ENCODE measurements at places on chromosomes 2 and 18. TPM values are rescaled to one million over a fixed set of nuclear protein-coding genes. Genes with fewer than 3 reads are reported as not detected.

Gene ADRA2B
- total RNA-seq = not detected

DNA sequence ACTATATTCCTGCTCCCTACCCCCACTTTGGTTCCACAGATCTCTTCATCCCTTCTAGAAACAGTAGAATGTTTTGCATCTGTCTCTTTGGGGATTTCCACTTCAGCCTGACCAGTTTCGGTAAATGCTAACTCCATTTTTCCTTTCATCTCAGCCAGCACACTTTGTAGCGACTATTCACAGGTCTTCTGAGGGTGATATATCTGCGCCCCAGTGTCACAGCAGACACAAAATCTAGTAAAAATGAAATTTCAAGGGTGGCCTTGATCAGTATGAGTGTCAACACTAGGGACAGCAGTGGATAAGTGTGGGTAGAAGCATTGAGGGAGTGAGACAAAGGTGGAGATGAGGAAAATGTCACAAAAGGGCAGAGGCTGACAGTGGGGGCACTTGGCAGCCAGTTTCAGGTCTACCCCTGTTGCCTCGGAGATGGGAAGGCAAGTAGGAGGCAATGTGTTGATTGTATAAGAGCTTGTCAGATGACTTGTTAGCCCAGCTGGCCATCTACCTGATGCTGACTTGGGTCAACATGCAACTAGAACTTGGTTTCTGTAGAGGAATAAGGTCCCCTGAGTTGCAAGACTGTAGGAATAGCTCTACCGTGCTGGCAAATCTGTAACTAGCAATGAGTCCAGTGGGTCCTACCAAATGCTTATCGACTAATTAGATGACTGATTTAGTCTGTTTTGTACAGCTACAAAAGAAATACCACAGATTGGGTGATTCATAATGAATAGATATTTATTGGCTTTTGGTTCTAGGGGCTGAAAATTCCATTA is 60.7 kb downstream of the CXCR4 start:
- no peak for DNase-seq

Gene DNAH7
- total RNA-seq = under 0.01 TPM

GRCh38 chr2:140422759-140423158 is 1642.6 kb upstream of the NXPH2 start:
- no peak for DNase-seq

- DNase-seq = no peak
Measured at GRCh38 chr2:28750316-28751251, 1.0 kb upstream of the PPP1CB start.

GRCh38 chr2:112784199-112785189 is at the start of gene IL1A:
Gene IL1A (minus strand): TSS chr2:112784493. CDS start chr2:112783770, 723 bp downstream.
- peak; percentile 71 for DNase-seq

DNA sequence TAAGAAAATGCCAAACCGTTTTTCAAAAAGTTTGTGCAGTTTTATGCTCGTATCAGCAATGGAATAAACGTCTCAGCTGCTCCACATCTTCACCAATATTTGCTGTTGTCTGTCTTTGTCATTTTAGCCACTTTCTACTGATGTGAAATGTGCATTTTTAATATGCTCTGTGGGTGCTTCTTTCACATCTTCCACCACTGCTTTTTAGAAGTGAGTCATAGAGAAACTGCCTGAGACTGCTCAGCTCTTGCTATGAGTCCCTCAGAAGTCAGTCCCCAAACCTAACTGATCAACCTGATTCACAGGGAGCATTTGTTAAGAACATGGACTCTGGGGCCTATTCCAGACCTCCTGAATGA is 41.0 kb upstream of the EPC2 start:
- no peak for DNase-seq

DNA sequence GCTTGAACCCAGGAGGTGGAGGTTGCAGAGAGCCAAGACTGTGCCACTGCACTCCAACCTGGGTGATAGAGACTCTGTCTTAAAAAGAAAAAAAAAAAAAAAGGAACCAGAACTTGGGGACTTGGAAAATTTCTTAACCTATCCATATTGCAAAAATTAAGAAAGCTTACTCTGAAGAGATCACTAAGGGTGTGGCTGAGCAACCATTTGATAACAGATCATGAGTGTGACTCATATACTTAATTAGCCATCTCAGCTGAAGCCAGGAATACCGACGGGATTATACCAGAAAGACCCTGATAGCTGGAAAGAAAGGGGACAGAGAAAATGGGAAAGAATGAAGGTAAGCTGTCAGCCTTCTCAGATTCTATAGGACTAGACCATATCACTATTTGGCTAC is 7.1 kb upstream of the ADD2 start:
- DNase-seq = no peak

- DNase-seq = no peak
Measured at GRCh38 chr2:178163395-178163794, 30.9 kb upstream of the OSBPL6 start.
